ENCODE measurements at places on chromosomes 7 and 10.

DNA sequence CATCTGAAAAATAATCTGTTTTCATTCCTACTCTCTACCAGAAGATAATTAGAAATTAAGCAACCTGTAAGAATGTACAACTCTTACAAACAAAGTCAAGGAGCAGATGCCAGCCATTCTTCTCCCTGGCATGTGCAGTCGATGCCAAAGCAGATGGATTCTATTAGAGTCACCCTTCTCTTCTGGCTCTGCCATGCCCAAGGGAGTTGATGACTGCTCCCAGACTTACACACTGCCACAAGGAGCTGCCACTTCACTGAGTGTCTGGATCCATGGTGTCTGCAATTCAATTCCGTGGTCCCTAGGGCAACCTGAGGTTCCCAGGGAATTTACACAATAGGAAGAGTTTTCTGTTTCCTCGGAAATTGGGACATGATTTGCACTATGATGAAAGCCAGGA lies 89.1 kb upstream of the IFRD1 start:
- no peak for DNase-seq

GRCh38 chr10:43380610-43381222 lies 9.3 kb downstream of the FXYD4 start:
- peak; percentile 48 for DNase-seq

DNA sequence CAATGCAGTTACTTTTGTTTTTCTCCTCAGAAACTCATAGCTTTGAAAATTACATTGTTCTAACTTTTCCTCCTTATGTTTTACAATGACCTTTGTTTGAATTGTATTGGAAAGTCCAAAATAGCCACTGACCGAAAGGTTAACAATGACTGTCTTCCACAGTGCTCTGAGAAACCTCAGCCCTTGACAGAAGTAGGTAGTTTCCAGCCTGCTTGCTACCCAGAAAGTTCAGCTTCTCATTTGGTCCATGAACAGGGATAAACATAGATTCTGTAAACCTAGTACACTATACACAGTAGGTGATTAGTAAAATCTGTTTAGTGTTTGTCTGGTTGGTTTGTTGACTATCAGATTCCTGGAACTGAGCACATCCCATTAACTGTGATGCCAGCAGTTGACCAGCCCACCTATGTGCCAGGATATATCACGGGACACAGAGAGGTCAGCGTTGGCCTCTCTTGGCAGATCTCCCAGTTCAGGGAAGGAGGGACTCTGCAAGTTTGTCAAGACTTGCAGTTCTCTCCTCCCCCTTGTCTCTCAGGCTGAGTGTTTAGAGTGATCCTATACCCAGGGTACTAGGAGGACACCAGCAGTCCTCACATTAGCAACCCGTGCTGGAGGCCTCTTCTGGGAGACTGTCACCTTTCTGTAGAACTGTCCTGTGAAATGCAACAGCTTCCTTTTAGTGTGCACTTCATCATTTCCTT lies 297.6 kb downstream of the ARHGAP12 start:
- no peak for DNase-seq

- DNase-seq, result no peak
These were observed 283.3 kb downstream of the PHTF2 start for GRCh38 chr7:78081888-78082287.

GRCh38 chr10:27359792-27360355 lies 119.3 kb upstream of the ACBD5 start:
- no peak for DNase-seq

GRCh38 chr7:6359021-6359420 lies 86.6 kb upstream of the CYTH3 start:
- DNase-seq, result peak; percentile 24

DNA sequence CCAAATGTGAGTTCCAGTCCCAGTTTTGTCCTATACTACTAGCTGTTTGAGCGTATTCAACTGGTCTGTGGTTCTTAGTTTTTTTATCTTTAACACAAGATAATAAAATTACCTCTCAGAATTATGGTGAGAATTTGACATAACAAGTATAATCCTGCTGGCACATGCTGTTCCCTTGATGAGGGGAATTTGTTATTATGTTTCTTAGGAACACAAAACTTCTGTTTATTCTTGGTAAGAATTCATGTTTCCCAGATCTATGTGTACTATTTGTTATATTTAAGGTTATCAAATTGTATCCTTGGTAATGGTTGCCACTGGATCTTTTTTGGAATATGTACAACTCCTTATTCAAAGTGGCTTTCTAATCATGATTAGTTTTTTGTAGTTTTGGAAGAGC lies 335.6 kb downstream of the ADK start:
- no peak for DNase-seq

- DNase-seq, result no peak
These were observed 44.4 kb upstream of the KLF6 start for GRCh38 chr10:3829156-3830050.

DNA sequence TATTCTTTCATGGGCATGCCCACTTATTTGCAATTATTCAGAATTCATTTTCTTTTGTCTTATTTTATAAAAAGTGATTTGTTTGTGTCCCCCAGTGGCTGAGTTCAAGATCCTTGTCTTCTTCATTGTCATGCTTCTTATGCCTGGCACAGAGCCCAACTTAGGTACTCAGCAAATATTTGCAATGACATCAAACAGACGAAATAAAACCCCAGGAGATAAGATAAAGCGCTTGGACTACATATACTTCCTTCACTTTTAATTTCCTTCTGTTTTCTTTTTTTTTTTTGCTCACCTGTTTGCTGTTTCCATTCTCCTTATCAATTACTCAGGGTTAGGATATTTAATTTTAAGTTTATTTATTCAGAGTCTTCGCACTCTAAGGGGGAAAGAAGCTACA lies 225.0 kb downstream of the SDHAF3 start:
- no peak for DNase-seq

DNA sequence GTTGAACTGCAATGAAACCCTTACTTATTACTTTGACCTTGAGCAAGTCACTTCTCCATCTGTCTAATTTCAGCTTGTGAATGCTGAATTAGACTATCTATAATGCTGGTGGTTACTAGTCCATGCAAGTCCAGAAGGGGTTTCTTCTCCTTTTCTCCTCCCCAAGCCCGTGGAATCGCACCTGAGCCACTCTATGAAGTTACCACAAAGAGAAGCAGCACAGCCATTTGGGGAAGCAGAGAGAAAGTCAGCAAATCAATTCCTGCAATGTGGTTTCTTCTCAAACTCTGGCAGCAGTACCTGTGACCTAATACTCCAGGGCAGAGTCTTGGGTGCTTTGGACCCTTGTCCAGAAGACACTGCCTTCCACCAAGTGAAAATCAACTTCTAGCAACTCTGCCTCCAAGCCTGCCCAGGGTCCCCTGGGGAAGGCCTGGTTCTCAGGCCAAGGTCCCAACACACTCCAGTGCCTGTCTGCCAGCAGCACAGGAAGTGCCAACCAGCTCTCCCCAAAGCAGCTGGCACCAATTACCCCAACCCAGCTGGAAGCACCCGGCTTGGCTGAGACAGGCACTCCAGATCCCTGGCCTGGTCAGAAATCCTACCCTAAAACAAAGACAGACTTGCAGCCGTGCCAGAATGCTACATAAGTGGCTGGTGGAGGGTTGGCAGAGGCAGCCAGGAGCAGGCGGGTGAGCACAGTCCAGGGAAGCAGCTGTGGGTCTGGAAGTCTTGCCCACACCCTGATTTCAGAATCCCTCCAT lies 200.3 kb downstream of the LSM5 start:
- no peak for DNase-seq

- no peak for DNase-seq
These were observed 24.5 kb upstream of the NCAPG2 start for GRCh38 chr7:158728911-158729645.

DNA sequence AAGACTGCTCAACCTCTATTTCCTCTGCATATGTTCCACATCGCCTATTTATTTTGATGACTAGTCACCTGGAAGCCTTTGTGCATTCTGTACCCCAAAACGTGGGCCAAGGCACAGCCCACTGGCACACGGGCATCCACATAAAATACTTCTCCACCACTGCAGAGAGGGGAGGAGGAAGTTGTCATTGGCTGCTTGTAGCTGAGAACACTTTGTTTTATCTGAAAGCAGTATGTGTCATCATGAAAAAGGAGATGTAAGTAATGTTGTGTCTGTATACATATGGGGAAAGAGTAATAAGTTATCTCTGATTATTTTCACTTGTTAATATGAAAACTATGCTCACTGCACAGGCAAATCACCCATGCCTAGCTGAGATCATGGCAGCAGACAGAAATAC lies 48.2 kb upstream of the AMPH start:
- DNase-seq, result no peak

DNA sequence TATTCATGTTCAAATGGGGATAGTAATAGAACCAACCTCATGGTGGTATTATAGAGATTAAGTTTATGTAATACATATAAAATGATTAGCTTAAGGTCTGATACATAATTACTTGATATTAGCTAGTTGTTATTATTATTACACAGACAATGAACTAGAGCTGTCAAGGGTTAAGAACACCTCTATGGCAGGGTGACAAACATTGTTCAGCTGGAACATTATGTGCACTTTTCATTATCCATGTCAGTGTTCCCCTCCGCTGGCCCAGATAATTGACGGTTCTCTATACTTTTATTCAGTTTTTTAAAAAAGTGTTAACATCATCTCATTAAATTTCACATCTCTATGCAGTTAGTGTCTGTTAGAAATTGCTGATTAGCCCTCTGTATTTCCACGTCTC lies 142.1 kb downstream of the CDK14 start:
- DNase-seq, result no peak

DNA sequence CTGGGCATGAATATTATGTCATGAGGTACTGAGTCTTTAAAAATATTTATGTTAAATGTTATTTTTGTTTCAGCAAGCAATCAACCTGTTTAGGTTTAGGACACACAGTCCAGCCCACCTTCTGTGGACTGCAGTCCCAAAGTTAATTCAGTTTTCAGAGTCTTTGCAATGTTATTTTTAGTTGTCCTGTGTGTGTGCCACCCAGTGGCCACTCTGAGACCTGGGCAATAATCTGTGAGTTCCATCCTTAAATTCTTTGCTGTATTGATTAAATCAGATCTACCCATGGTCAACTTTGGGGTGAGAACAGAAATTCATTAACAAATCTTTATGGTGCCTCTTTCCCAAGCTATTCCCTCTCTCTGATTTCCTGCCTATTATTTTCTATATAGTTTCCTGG lies 415.1 kb downstream of the CCSER2 start:
- peak; percentile 1 for DNase-seq

GRCh38 chr10:1308173-1308961 lies 252.2 kb downstream of the WDR37 start:
- DNase-seq, result no peak

GRCh38 chr7:13989949-13990305 lies 461 bp upstream of the ETV1 start:
- no peak for DNase-seq

DNA sequence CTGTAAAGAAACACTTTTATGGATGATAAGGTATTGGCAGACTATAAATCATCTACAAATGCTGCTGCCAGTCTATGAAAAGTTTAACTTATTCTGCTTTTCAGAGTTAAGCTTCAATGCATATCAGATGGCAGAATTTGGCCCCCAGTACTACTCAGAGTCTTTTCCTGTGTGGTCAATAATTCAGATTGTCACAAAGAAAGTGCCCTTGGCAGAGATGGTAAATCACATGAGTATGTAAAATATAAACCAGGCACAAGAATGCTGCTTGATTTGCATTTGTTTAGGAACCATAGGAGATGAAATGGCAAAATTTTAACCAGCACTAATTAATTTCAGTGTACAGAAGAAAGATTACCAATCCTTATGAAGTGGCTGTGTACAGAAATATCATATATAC lies 818.3 kb upstream of the POT1 start:
- no peak for DNase-seq

DNA sequence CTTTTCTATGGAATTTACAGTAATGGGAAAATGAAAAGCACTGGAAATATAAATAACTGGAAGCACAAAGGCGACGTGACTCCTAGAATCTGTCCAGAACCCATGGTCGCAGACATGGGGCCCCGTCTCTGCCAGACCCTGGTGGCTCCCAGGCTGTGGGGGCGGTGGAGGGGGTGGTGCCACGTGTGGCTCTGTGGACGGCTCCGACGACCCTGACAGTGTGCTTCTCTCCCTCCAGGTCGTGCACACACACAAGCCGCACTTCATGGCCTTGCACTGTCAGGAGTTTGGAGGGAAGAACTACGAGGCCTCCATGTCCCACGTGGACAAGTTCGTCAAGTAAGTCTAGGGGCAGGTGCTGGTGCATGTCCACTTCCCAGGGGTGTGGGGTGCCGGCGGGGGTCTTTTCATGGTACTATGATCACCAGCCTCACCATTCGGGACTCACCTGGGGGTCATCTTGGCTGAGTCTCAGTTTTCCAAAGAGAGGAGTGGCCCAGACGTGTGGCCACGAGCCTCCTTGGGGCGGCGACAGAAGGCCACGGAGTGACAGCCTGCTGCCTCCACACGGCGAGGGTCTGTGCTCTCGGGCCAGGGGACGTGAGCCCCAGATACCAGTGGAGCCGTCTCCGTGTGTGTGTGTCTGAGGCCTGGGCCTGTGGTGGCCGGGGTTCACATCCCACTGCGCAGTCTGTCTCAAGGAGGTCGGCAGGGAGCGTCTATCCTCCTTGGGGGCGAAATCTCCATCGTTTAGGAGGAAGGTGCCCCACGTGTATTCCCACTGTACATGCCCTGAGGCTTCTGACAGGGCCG lies 108.2 kb downstream of the INPP5A start:
- DNase-seq, result no peak

- no peak for DNase-seq
These were observed 81.4 kb downstream of the TCERG1L start for GRCh38 chr10:131230166-131230565.

DNA sequence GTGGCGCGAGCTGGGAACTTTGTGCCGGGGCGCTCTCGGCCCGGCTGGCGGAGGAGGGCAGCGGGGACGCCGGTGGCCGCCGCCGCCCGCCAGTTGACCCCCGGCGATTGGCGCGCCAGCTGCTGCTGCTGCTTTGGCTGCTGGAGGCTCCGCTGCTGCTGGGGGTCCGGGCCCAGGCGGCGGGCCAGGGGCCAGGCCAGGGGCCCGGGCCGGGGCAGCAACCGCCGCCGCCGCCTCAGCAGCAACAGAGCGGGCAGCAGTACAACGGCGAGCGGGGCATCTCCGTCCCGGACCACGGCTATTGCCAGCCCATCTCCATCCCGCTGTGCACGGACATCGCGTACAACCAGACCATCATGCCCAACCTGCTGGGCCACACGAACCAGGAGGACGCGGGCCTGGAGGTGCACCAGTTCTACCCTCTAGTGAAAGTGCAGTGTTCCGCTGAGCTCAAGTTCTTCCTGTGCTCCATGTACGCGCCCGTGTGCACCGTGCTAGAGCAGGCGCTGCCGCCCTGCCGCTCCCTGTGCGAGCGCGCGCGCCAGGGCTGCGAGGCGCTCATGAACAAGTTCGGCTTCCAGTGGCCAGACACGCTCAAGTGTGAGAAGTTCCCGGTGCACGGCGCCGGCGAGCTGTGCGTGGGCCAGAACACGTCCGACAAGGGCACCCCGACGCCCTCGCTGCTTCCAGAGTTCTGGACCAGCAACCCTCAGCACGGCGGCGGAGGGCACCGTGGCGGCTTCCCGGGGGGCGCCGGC lies 870 bp downstream of the FZD1 start:
- peak; percentile 74 for DNase-seq

GRCh38 chr10:110137142-110137545 lies 70.3 kb upstream of the MXI1 start:
- DNase-seq, result peak; percentile 80

Measured in ELR (cell line).